ENCODE measurements at places on chromosomes 4 and X.

DNA sequence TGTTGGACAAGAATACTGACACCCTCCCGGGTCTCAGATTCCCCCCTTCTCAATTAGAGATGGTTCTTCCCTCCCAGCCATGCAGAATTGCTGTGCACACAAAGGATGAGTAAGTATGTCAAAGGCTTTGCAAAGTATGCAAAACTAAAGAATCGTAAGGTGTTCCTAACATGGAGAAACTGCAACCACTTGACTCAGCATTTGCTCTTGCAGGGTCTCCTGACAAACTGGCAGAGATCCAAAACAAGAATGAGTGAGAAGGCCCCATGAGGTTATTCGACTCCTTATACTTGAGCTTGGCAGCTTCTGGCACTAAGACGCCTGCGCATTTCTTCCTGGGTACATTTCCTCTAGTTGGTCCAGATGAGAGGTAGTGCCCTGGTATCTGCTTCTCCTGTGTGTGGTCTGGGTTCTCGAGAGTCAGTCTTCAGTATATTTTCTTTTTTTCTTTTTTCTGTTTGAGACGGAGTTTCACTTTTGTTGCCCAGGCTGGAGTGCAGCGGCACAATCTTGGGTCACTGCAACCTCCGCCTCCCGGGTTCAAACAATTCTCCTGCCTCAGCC, 8.2 kb downstream of the FAM184B start:
- no peaks in the 10 kb centered on the region for H3K27me3 ChIP-seq
- no peaks in the 10 kb centered on the region for H3K4me1 ChIP-seq
- H3K27ac ChIP-seq, result no peak overlapping the region
- H3K36me3 ChIP-seq, result no peaks in the 10 kb centered on the region

DNA sequence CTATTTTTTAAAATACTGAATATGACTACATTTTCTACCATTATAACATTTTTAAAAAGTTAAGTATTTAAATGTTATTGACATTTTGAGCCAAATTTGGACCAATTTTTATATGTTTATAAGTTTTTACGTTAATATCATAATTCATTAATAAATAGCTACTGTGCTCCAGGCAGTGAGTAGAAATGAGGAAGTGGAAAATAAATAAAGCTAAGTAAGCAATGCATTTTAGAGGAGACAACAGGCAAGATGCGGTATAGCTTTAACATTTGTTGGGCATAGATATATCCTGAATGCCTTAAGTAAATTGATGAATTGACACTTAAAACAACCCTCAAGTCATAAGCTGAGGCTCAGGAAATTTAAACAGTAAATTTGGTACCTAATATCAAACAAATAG, 474.8 kb downstream of the PCDH10 start:
- no peak overlapping the region for H3K27ac ChIP-seq
- no peak overlapping the region for H3K4me3 ChIP-seq
- no peak for DNase-seq
- H3K27me3 ChIP-seq, result no peaks in the 10 kb centered on the region
- no peaks in the 10 kb centered on the region for H3K36me3 ChIP-seq

GRCh38 chrX:47518144-47518543, 35.1 kb upstream of the ZNF41 start:
- H3K4me1 ChIP-seq, result no peaks in the 10 kb centered on the region
- H3K4me3 ChIP-seq, result no peak overlapping the region
- no peak overlapping the region for H3K27ac ChIP-seq
- no peaks in the 10 kb centered on the region for H3K36me3 ChIP-seq
- no peaks in the 10 kb centered on the region for H3K27me3 ChIP-seq
- no peak for DNase-seq

DNA sequence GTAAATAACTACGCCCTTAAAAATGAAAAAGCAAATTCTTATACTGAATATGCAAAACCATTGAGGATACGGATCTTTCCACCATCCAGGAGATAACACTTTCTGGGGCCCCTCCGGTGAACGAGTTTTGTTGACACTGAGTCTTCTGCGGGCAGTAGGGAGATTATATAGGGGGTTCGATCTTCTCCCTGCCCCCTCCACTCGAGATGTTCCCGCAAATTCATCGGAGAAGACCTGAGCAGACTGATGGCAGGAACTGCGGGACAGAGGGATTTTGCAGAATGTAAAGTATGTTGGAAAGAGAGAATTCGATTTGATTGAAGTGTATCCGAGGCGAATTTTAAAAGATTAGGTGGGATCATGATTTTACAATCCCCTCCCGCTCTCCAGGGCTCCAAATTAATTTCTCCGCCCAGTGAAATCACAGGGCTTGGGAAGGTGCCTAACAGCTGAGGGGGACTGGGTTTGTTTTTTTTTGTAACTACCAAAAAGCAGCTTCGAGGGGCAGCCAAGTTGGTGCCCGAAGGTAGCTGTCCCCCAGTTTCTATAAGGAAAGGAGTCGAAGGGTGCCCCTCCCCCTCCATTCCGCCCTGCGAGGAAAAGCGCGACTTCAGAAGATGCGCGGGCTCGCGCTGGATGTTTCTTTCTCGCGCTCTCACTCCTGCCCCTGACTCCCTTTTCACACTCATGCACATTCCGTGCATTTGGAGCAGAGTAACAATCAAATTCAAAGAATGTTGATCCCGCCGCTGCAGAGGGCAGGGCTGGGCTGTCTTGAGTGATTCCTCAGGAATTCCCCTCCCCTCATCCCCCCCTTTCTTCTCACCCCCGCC, 1.2 kb downstream of the TMEM255A start:
- peaks cover 15% of the 10 kb centered on the region for H3K4me1 ChIP-seq
- no peak overlapping the region for H3K27ac ChIP-seq
- H3K27me3 ChIP-seq, result peaks cover 33% of the 10 kb centered on the region
- no peaks in the 10 kb centered on the region for H3K36me3 ChIP-seq
- DNase-seq, result peak; percentile 43

- no peak for DNase-seq
- no peak overlapping the region for H3K4me3 ChIP-seq
- no peak overlapping the region for H3K27ac ChIP-seq
- H3K27me3 ChIP-seq, result no peaks in the 10 kb centered on the region
- H3K36me3 ChIP-seq, result no peaks in the 10 kb centered on the region
Observed at GRCh38 chrX:2679534-2680485, 11.3 kb upstream of the CD99 start.

DNA sequence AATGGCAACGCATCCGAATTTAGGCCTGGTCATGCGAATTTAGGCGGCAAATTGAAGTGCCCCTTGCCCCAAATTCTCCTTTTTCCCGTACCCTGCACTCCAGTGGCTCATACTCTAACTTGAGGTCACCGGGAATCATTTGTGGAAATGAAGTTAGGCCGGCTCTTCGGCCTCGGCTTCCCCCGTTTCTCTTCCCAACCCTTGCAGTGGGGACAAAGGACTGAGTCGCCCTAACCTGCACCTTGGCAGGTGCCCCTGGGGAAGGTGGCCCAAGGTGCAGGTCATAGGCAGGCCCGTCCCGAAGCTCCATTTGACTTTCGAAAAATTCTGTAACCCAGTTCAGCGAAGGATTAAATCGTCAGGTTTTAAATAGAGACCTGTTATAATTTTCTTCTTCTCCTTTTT, 811 bp downstream of the SRD5A3 start:
- H3K27ac ChIP-seq, result peak overlapping the region; percentile 95
- no peaks in the 10 kb centered on the region for H3K36me3 ChIP-seq
- peak overlapping the region; percentile 82 for H3K4me3 ChIP-seq
- H3K4me1 ChIP-seq, result peaks cover 20% of the 10 kb centered on the region
- DNase-seq, result no peak
- no peaks in the 10 kb centered on the region for H3K27me3 ChIP-seq

DNA sequence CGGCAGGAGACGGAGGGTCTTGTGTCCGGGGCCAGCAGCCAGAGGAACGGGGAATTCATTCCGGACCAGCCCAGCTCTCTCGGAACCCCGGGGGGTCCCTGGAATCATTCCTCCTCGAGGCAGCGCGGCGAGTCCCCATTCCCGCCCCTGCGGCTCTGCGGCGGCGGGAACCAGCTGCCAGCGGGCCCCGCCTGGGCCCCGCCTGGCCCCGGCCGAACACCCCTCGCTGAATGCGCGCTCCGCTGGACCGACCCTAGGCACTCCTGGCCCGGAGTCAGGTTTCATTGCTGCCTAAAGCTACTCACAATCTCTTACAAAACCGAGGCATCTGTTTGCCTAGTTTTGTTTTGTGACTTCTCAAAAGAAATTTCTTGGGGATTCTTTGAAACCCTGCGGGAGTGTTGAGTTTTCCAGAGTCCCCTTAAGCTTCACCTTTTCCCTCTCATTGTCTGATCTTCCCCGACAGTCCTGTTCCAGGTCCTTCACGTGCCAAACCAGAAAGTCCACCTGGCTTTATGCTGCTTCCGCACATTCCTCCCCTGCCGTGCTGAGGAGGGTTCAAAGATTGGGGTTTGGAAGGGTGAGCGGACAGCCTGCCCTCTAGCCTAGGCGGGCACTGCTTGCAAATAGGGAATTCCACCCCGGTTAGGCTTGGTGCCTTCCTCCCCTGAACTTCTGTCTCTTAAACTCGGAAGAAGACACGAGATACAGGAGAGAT, 789 bp downstream of the ARHGAP10 start:
- no peaks in the 10 kb centered on the region for H3K36me3 ChIP-seq
- no peaks in the 10 kb centered on the region for H3K27me3 ChIP-seq
- H3K27ac ChIP-seq, result peak overlapping the region; percentile 88
- DNase-seq, result peak; percentile 48

DNA sequence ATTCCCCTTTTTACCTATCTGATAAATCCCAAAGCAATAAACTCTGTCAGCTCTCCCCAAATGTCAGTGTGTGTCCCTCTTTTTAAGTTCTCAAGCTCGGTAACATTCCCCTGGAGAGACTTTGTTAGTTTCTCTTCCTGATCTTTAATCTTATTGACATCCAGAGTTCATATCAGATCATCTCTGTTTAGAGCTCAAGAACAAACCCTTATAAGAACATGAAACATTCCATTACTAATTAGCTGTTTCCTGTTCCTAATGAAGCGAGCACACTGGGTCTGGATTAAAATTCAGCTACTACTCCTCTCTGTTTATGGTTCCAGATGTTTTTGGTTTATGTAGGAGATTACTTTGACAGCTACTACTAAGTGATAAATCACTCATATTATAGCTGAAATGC, 681.5 kb downstream of the DACH2 start:
- H3K27me3 ChIP-seq, result no peaks in the 10 kb centered on the region
- H3K36me3 ChIP-seq, result no peaks in the 10 kb centered on the region
- no peak for DNase-seq
- no peak overlapping the region for H3K4me3 ChIP-seq

DNA sequence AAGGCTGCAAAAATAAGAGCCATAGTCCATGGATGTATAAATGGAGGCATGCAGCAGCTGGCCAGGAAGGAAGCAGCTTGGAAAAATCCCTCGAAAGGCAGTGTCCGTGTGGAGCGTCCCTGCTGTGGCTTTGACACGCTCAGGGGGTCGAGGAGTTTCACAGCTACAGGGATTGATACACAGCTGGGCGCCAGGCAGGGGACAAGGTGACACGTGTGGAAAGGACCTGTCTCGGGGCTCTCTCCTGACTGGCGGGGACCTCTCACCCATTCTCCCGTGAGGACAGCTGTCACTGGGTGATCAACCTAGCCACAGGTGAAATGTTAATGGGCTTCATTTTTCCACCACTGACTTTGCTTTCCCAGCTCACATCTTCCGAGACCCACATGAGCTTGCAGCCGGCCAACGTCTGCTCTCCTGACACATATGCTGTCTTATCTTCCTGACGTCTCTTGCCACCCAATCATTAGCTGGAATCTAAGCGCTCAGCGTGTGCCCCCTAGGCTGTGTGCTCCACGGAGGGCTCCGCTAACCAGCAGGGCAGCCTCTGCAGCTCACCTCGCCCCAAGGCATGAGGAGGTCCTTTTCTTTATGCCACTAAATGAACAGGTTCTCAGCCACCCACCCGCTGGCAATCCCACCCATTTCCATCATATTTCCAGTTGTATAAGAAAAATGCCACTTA, 89.4 kb upstream of the AFAP1 start:
- DNase-seq, result no peak
- no peak overlapping the region for H3K27ac ChIP-seq
- no peaks in the 10 kb centered on the region for H3K36me3 ChIP-seq

DNA sequence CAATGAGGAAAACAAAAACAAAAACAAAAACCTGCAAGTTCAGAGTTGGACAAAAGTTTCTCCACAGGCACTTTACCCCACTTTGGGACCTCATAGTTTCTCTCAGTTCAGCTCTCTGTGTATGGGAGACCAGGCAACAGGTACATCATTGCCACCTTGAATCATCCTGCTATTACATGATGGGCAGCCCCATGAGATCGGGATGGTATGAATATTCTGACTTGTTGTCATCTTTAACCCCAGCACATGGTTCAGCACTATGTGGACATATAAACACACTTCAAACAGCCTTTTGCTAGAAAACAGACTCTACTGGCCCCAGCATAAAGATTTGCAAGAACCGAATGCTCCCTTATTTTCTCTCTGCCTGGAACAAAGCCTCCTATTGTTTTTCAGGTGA, 176.9 kb upstream of the SCML1 start:
- H3K4me1 ChIP-seq, result no peaks in the 10 kb centered on the region
- no peaks in the 10 kb centered on the region for H3K27me3 ChIP-seq
- DNase-seq, result no peak
- no peak overlapping the region for H3K27ac ChIP-seq
- H3K36me3 ChIP-seq, result no peaks in the 10 kb centered on the region
- H3K4me3 ChIP-seq, result no peak overlapping the region

GRCh38 chrX:45907786-45908185, 637.4 kb downstream of the ZNF674 start:
- no peaks in the 10 kb centered on the region for H3K4me1 ChIP-seq
- no peaks in the 10 kb centered on the region for H3K27me3 ChIP-seq
- no peak overlapping the region for H3K4me3 ChIP-seq
- no peak for DNase-seq
- no peak overlapping the region for H3K27ac ChIP-seq

DNA sequence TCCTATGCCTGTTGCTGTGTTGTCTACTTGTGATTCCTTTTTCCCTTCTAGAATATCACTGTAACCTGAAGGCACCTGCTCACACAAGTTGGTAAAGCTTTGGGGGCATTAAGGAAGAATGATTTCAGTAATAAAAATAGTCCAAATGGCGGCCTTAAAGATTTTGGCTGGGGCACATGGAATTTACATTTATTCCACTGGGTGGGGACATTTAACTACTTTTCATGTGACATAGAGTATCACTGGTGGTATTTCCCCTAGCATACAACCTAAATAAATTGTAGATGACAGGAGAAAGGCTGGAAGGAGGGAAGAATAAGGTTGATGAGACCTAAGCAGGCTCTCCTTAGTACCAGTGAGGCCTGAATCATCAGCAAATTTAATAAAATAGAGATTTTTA, 121.8 kb upstream of the EDA2R start:
- no peaks in the 10 kb centered on the region for H3K27me3 ChIP-seq
- H3K4me1 ChIP-seq, result no peaks in the 10 kb centered on the region
- H3K27ac ChIP-seq, result no peak overlapping the region

Data from lower lobe of right lung (tissue), 2 donors.